ENCODE measurements at places on chromosomes 7 and 10.

GRCh38 chr7:75715864-75716263 lies 22.9 kb downstream of the HIP1 start:
- DNase-seq, result no peak

GRCh38 chr10:122707535-122707934 lies 7.9 kb upstream of the C10orf120 start:
- DNase-seq, result no peak

DNA sequence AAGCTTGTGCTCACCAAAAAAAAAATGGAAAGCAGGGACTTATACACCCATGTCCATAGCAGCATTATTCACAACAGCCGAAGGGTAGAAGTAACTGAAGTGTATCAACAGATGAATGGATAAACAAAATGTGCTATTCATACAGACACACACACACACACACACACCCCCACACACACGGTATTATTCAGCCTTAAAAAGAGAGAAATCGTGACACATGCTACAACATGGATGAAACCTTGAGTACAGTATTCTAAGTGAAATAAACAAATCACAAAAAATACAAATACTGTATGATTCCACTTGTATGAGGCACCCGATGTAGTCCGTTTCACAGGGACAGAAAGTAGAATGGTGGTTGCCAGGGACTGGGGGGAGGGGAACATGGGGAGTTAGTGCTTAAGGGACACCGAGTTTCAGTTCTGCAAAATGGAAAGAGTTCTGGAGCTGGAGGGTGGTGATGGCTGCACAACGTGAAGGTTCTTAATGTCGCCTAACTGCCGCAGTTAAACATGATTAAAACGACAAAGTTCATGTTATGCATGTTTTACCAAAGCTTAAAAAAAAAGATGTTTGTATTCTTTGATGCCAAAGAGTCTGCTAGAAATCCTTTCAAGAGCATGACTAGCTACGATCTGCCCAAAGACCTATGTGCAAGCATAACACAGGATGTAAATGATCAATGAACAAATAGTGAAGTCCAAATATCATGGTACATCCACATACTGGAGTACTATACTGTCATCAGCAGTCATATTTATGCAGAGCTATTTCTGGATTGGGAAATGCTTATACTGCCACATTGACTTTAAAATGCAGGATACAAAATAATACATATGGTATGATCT lies 7.2 kb downstream of the TNS3 start:
- no peak for DNase-seq

DNA sequence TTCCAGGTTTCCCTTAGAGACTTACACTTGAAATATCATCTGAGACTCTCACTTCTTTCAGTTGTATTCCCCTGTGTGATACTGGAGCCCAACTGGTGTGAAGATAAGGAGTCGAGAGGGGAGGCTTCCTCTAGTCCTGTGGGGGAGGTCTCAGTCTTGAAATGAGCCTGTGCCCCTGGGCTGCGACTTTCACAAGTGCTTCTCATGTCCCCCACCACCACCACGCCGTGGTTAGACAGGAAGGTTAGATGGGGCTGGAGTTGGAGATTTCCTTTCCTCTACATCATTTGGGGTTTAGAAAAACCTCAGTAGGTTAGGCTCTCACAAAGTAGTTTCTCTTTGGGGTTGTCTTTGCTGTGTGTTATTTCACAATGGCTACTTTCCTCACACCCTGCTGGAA lies 25.6 kb upstream of the MKX start:
- peak; percentile 43 for DNase-seq
